NCI-H1930 (cell line): ENCODE measurements at places on chromosomes 12 and 14.

DNA sequence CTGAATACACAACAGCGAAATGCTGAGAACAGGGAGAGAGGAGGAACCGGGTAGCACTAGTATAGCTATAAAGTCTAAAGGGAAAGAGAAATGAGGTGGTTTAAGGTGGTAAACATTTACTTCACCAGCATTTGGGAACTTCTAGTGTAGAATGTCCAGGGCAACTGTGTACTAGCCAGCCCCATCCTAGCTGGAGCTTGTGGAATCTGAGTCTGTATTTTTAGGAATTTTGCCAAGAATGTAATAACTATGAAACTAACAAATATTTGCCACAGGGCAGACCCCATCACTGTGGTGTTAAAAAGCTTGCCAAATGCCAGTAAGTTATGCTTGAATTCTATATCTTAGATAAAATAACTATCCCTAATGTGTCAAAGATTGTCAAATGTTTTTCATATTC, 398.9 kb upstream of the MIS18BP1 start:
- no peak for DNase-seq

DNA sequence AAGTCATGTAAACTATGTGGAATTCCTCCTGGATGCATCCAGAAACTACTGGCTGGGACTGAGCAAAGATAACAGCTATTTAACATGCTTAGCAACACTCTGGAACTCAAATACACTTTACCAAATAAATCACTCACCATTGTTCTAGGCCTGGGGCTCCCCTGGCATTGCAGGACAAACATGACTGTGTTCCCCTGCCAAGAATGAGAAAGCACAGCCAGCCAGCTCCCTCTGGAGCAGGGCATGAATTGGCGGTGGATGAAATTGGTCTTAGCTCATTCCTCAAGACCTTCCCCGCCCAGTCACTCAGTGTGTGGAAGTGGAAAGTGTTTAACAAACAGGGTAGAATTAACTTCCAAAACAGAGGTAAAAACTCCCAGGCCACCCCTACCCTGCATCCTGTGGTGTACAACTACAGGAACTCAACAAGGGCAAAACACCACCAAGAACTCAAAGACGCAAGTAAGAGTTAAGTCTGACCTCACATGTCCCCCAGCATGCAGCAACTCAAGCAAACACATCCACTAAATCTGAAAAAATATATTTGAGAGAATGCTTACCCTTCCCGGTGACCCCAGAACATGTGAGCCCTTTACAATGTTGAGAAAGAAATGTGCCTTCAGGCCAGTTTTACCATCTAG, 58.4 kb upstream of the BDKRB2 start:
- no peak for DNase-seq

DNA sequence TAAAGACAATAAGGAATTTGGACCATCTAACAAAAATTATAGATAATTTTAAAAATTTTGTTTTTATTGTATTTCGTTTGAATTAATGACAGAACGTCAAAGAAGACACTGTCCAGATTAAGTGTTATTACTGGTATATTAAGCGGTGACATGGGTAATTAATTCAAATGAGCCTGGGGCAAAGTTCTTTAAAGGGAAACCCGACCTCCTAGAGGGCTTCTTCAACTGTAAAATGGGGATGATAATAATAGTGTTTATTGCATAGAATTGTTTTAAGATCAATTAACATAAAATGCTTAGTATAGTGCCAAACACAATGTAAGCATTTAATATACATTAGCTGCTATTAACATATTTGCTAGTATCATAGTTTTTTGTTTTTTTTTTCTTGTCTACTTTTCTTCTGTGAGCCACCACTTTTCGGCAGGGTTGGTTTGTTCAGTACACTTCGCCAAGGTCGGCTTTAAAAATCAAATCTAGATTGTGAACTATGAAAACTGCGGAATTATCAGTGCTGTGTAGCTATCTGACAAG, 514 bp upstream of the LARP4 start:
- DNase-seq: no peak

GRCh38 chr14:55329999-55330710, 58.9 kb downstream of the FBXO34 start:
- no peak for DNase-seq

DNA sequence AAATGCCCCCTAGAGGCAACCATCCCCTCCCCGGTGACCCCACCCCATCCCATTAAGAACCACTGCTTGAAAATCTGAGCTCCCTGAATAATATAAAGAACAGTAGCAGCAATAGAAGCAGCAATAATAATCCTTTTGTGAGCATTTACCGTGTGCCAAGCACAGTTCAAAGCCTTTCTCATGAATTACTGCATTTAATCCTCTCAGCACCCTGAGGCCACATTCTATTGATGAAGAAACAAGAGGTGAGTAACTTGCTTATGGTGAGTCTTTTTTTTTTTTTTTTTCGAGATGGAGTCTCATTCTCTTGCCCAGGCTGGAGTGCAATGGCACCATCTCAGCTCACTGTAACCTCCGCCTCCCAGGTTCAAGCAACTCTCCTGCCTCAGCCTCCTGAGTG, 65.0 kb downstream of the KCNK10 start:
- no peak for DNase-seq

- no peak for DNase-seq
Observed at GRCh38 chr12:60977966-60978365, 1282.2 kb upstream of the USP15 start.

- no peak for DNase-seq
Observed at GRCh38 chr12:66065641-66066136, 64.9 kb downstream of the LLPH start.

DNA sequence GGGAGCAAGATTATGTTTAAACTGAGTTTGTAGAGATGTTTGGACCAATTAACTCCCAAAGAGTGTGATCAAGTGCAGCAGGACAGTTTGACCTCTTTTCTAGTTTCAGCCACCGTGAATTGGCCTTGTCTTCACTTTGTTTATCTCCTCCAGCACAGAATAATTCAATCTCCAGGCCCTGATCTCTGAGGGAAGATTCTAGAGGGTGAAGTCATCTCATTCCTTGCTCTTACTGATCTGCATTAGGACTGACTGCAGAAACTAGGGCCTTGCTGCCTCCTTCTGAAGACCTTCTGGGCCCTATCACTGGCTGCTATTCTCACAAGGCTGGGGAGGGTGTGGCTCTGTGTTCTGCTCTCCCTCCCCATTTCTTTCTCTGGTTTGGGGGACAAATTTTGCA, 29.4 kb downstream of the C12orf75 start:
- DNase-seq: no peak

DNA sequence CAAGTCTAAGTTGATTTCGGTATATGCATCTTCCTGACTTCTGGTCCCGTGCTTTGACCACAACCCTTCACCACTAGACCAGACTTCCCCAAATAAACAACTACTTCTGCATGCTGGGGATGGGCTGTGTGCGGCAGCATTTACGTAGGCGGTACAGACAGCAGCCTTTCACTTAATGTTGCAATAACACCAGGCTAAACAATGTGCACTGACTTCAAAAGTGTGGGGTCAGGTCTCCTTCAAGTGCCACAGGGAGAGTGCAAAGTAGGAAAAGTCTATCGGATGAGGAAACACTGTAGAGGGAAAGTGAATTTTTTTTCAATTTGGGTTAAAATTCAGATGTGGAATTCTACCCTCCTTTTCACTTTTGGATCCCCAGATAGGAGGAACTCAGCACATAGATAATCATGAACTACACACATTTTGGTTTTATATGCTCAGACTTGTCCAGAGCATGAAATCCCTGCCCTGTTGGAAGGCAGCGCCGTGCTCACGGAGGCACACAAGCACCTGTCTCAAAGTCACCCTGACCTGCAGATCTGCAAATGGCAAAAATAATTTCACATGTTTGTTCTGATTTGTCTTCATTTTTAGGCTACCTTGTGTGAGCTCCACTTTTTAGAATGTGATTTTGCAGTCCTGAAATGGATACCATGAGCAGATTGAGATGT, 3.6 kb upstream of the FOS start:
- no peak for DNase-seq

GRCh38 chr12:53332744-53333143, 3.4 kb downstream of the SP7 start:
- no peak for DNase-seq

- no peak for DNase-seq
Observed at GRCh38 chr14:38339696-38340095, 83.8 kb upstream of the CLEC14A start.
